ENCODE measurements at places on chromosomes 16 and 17.

DNA sequence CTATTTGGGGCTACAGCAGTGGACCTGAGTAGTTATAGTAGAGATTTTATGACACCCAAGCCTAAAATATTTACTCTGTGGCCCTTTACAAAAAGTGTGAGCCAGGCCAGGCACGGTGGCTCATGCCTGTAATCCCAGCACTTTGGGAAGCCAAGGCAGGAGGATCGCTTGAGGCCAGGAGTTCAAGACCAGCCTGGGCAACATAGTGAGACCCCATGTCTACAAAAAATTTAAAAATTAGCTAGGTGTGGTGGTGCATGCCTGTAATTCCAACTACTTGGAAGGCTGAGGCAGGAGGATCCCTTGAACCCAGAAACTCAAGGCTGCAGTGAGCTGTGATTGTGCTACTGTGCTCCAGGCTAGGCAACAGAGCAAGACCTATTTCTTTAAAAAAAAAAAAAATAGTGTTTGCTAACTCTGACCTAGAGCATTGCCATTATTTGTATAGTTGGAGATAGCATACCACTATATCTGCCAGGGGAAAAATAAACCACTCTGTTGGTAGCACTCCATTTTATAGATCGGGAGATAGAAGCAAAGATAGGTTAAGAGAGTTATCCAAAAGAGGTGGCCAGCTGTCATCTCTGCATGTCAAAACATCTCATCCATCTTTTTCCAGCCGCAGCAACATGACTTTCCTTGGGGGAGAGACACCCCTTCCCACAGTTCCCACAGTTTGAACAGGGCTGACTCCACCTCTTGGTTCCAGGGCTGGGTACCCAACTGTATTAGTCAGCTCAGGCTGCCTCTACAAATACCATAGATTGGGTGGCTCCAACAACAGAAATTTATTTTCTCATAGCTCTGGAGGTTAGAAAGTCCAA, 3.0 kb upstream of the ITPRIPL2 start:
- no peak for DNase-seq

GRCh38 chr17:77345260-77345910, 204.6 kb downstream of the SEC14L1 start:
- DNase-seq = no peak

GRCh38 chr16:10940501-10941079, 1.7 kb downstream of the DEXI start:
- DNase-seq = no peak

DNA sequence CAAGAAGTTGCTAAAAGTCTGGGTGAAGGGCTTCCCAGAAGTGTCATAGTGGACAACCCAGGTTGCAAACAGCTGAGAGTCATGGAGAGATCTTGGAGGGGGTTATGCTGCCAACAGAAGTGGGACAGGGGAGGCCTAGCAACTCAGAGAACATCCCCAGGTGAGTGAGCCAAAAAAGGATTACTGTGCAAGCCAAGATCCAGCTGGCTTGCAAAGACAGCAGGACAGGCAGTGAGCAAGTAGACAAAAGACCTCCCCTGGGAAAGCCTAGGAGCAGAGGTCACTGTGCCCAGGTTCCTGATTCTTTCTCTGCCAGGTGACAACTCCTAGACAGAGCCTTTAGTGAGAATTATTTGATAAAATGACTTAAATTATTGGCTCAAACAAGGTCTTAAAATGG, 9.5 kb upstream of the LONP2 start:
- DNase-seq = no peak

DNA sequence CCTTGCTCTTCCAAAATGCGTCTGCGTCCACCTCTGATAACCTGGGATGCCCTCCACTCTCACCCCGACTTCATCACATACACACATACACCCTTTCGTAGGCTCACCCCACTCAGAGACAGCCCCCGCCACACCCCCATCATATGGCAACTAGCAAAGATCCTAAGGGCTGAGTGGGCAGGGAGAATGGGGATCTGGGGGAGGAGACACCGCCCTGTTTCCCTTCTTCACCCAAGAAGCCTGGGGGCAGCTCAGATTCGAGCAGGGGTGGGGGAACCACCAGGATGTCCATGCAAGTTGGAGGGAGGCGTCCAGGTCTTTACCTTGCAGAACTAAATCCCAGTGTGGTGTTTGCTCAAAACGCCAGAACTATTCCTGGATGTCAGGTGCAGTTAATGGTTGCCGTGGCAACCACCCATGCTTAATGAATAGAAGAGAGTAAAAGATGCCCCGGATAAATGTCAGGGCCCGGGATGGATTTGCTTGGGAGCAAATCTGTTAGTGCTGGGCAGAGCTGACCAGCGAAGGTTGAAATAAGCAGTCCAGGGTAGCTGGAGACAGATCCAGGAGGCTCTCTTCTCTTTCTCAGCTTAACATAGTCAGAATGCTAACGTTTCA, 72.8 kb downstream of the CACNG3 start:
- DNase-seq = no peak

DNA sequence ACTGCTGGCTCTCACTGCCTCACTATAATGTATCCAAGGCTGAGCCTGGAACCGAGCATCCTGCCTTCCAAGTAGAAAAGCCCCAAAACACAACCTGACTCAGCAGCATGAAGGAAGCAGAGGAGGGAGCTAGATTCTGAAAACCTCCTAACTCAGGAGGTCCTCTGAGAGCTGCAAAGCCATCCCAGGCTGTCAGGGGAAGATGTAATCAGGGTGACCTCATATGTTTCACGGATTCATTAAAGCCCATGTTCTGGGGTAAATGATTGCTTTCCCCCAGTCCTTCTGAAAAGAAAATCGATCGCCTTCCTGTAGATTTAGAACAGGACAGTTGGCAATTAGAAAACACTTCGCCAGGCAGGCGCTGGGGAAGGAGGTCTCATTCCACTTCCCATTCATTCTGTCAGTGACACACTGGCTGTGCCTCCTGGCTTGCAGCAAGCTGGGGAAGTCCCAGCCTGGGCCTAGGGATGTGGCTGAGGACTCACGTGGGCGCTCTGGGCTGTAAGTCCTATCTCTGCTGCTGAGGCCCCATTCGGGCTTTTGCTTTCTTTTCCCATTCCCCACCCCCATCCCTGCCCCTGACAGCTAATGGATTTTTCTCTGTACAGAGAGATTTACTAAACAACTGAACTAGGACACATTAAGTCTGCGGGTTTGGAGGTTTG, 75.7 kb upstream of the TMEM132E start:
- DNase-seq = peak; percentile 23

Data from umbilical cord (tissue), 2 donors.